ENCODE measurements at places on chromosomes 7 and 10. TPM values are rescaled to one million over a fixed set of nuclear protein-coding genes. Genes with fewer than 3 reads are reported as not detected.

Gene FBXL13
- total RNA-seq = 1.5 TPM

Gene C10orf120
- not detected for total RNA-seq

Gene CLDN3
- total RNA-seq = not detected

Gene SLC26A3
- not detected for total RNA-seq

DNA sequence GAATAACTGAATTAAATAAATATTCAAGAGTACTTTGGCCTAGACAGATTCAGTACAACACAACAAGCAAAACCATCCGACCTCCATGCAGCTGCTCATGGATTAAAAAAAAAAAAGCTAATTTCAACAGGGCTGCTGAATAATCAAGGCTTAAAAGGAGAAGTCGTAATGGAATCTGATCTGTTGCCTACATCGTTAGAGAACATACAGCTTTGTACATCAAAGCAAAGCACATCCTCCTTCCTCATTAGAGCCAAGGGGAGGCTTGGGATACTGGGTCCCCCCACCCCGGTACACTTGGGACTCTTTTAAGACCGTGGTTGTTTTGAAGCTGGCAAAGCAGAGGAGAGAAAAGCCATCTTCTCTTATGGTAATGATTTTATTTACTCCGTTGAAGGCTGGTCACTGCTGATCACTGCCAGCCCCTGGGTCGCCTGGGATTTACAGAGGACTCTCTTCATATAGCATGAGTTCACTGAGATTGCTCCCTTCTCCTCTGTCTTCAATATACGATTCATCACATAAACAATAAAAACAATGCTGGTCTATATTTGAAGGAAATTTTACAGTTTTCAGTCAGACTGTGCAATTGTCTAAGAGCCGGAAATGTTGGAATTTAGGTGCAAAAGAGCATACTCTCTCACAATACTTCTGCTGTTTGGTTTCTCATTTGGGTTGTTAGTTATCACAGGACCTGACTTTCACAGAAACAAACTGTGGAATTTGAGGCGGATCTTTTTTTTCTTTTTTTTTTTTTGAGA is 148.8 kb downstream of the FAM107B start:
- no peak overlapping the region for H3K27ac ChIP-seq
- H3K27me3 ChIP-seq = no peaks in the 10 kb centered on the region
- DNase-seq = no peak
- H3K36me3 ChIP-seq = no peaks in the 10 kb centered on the region

DNA sequence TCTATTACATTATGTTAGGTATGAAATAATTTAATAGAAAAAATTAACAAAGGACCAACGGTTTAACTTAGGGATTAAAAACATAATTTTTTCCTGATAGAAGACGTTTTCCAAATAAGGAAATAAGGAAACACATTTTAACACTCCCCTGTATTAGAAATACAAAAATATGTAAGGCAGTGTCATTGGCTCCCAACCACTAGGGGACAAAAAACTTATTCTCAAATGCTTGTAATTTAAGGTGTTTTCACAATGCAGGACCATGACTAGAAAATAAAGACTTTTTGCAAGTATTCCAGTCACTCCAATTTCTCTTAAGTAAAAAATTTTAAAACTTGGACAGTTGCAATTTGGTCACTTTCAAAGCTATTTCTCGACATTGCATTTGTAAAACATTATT is 98.8 kb upstream of the ODAD2 start:
- no peak for DNase-seq
- no peak overlapping the region for H3K4me3 ChIP-seq
- H3K27me3 ChIP-seq = no peaks in the 10 kb centered on the region
- H3K4me1 ChIP-seq = no peaks in the 10 kb centered on the region
- H3K36me3 ChIP-seq = no peaks in the 10 kb centered on the region

DNA sequence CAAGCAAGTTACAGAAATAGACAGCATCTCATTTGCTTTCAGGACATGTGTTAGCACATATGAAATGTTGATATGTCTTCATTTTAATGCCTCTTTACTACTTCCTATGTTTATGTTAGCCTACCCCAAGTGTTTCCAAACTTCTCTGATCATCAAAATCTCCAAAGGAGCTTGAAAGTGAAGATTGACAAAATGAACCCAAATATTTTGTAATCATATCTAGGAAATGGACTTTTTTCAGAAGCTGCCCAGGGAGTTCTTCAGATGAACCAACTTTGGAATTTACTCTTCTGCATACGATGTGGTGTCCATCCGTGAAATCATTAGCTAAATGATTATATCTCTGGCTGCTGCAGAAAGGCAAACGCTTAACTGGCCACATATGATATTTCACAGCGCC is 101.2 kb upstream of the AOAH start:
- H3K27ac ChIP-seq = no peak overlapping the region
- no peaks in the 10 kb centered on the region for H3K4me1 ChIP-seq
- no peaks in the 10 kb centered on the region for H3K27me3 ChIP-seq
- DNase-seq = no peak
- no peak overlapping the region for H3K4me3 ChIP-seq

GRCh38 chr10:100158044-100158805 is 27.6 kb downstream of the ERLIN1 start:
- no peak overlapping the region for H3K27ac ChIP-seq
- peaks cover 14% of the 10 kb centered on the region for H3K36me3 ChIP-seq

DNA sequence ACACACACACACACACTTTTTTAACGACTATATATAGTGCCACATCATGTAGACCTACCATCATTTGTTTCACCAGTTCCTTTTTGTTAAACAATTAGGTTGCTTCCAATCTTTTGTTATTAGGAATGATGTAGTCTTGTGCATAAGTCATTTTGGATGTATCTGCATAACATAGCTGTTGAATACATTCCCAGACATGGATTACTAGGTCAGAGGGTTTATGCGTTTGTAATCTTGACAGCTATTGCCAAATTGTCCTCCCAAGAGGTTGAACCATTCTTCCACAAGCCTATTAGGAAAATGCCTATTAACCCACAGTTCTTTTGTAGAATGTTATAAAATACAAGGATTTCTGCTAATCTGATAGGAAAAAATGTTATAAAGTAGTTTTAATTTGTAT is 87.3 kb downstream of the PALS2 start:
- H3K27ac ChIP-seq = no peak overlapping the region
- DNase-seq = no peak
- H3K4me3 ChIP-seq = no peak overlapping the region

DNA sequence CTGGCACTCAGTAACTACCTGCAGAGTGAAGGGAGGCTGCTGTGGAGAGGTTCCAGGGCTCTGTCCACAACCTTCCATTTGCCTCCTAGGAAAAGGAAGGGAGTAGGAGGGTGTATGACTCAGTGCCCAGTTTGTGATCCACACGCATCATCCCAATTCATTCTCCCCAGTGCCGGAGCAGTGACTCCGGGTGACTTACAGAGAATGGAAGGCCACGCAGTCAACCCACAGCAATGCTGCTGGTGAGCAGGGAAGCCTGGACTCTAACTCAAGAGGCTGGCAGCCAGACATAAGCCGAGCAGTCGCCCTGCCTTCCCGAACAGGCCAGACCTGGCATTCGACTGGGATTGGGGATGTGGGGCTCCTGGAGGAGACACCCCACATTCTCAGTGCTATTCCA is 139.9 kb downstream of the SH3PXD2A start:
- no peak overlapping the region for H3K4me3 ChIP-seq
- DNase-seq = no peak
- no peaks in the 10 kb centered on the region for H3K36me3 ChIP-seq
- H3K4me1 ChIP-seq = peaks cover 9% of the 10 kb centered on the region
- H3K27me3 ChIP-seq = no peaks in the 10 kb centered on the region

DNA sequence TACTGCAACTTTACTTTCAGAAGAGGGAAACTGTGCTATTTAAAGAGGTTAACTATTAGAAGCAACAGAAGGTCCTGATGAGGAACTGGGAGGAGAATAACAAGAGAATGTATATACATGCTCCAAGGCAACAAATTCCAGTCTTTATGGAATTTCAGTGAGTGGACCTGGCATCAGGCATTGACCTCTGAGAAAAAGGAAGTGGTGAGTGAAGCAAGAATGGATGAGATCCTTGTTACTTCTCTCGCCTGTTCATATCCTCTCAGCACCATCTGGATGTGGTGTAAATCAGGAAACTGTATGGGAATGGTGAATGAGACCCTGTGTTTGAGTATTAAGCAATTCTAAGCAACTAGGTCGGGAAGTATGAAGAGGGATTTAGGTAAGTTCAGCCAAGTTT is 30.3 kb upstream of the KBTBD2 start:
- H3K4me3 ChIP-seq = no peak overlapping the region
- no peak overlapping the region for H3K27ac ChIP-seq
- DNase-seq = no peak
- no peaks in the 10 kb centered on the region for H3K36me3 ChIP-seq

GRCh38 chr7:126727930-126728391 is 524.8 kb downstream of the GRM8 start:
- H3K4me1 ChIP-seq = no peaks in the 10 kb centered on the region
- no peaks in the 10 kb centered on the region for H3K36me3 ChIP-seq
- no peak overlapping the region for H3K4me3 ChIP-seq
- no peak for DNase-seq
- H3K27me3 ChIP-seq = no peaks in the 10 kb centered on the region

DNA sequence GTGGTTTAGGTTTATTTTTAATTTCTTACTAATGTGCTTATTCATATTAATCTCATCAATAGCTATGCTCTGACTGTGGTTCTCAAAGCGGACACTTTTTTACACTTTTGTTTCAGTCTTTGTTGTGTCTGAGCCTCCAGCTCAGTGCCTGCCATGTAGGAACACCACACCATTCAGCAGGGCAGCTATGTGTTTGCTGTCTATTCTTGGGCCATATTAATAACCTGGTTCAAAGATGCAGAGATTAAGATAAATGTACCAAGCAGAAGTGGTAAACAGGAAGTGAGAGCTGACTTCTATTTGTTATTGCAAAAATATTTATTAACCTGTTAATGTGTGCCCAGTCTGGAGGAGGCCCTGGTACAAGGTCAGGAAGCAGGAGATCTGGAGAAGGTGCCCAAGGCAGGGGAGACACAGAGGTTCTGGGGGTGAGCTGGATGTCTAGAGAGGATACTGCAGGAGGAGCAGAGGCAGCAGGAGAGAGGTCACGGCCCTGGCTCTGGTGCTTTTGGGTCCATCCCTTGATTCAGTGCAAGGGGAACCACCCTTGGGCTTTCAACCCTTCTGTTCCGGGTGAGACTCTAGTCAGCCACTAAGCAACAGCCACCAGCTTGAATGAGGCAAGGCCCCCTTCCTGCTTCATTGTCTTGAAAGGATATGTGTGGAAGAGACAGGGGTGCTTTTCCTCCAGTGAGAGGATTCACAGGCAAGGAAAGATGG is 1.9 kb downstream of the TBXAS1 start:
- no peaks in the 10 kb centered on the region for H3K27me3 ChIP-seq
- no peaks in the 10 kb centered on the region for H3K36me3 ChIP-seq
- DNase-seq = no peak
- H3K27ac ChIP-seq = no peak overlapping the region
- peaks cover 8% of the 10 kb centered on the region for H3K4me1 ChIP-seq

GRCh38 chr7:13179011-13179582 is 491.7 kb downstream of the ARL4A start:
- no peak overlapping the region for H3K4me3 ChIP-seq
- no peaks in the 10 kb centered on the region for H3K27me3 ChIP-seq
- H3K27ac ChIP-seq = no peak overlapping the region
- no peak for DNase-seq

DNA sequence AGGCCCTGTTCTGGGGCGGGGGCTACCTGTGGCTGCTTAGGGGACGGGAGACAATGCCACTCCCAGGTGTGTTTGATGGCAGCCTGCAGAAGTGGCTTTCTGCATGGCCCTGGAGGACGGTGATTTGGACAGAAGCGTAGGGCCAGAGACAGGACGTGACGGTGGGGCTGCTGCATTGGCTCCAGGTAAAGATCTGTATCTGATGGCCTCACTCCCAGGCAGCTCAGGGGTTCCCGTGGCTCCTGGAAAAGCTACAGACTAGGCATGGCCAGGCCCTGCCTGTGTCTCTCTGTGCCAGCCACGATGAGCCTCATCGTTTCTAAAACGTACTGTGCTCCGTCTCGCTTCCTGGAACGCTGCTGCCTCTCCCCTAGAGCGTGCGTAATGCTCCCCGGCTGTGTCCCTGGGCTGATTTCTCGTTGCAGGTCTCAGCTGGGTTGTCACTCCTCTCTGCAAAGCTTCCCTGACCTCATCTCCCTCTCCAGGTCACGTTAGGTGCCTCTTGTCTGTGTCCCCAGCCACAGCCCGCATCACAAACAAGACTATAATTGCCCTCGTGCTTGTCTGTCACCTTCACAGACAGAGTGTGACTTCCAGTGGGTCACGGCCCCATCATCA is 12.6 kb downstream of the GTF2IRD1 start:
- no peak overlapping the region for H3K27ac ChIP-seq
- no peaks in the 10 kb centered on the region for H3K4me1 ChIP-seq
- no peaks in the 10 kb centered on the region for H3K27me3 ChIP-seq
- H3K4me3 ChIP-seq = no peak overlapping the region
- no peaks in the 10 kb centered on the region for H3K36me3 ChIP-seq
- DNase-seq = no peak

DNA sequence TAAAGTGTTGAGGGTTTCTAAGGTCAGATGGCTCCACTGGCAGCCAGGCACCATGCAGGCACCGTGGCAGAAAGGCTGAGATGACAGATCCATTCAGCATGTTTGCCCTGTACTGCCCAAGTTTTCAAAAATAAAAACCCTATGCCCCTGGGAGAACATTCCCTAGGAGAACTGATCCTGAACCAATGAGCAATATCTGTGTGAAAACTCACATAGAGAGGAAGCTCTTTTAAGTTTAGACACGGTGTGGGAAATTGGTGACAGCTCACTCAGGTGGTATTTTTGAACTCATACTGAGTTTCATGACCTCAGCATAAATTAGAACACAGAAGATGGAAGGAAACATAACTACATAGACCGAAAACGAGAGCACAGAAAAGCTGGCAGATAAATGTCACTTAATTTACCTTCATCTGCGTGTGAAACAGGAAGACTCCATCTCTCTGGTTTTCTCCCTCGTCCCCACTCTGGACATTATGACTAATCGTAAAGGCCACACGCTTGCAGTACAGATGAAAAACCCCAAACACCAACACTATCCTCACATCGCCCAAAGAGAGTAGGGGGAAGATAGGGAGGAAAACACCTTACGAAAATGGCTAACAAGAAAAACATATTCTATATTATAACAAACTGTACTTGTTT is 127.8 kb downstream of the ICA1 start:
- H3K4me1 ChIP-seq = peaks cover 45% of the 10 kb centered on the region
- H3K4me3 ChIP-seq = peak overlapping the region; percentile 7
- no peak for DNase-seq
- H3K27me3 ChIP-seq = no peaks in the 10 kb centered on the region
- no peaks in the 10 kb centered on the region for H3K36me3 ChIP-seq

DNA sequence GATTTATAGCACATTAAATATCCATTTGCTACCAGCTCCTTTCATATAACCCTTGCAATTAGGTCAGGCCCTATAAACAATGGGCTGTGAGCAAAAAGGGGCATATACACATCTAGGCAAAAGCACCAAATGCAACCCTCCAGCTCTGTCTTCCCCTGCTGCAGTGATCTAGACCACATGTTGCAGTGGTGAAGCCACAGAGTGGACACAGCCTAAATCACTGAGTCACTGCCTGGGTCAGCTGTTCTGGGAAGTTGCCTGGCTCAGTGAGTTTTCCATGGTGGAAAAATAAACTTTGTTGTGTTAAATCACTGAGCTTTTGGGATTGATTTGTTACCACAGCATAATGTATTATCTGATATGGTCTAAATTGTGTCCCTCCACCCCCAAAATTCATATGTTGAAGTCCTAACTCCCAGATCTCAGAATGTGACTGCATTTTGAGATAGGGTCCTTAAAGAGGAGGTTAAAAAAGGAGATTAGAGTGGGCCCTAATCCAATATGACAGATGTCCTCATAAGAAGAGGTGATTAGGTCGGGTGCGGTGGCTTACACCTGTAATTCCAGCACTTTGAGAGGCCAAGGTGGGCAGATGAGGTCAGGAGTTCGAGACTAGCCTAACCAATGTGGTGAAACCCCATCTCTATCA is 70.4 kb downstream of the ZFAND4 start:
- no peak overlapping the region for H3K4me3 ChIP-seq
- no peaks in the 10 kb centered on the region for H3K36me3 ChIP-seq
- no peaks in the 10 kb centered on the region for H3K27me3 ChIP-seq
